GM03348 (cell line): ENCODE measurements at places on chromosomes 1 and 21.

DNA sequence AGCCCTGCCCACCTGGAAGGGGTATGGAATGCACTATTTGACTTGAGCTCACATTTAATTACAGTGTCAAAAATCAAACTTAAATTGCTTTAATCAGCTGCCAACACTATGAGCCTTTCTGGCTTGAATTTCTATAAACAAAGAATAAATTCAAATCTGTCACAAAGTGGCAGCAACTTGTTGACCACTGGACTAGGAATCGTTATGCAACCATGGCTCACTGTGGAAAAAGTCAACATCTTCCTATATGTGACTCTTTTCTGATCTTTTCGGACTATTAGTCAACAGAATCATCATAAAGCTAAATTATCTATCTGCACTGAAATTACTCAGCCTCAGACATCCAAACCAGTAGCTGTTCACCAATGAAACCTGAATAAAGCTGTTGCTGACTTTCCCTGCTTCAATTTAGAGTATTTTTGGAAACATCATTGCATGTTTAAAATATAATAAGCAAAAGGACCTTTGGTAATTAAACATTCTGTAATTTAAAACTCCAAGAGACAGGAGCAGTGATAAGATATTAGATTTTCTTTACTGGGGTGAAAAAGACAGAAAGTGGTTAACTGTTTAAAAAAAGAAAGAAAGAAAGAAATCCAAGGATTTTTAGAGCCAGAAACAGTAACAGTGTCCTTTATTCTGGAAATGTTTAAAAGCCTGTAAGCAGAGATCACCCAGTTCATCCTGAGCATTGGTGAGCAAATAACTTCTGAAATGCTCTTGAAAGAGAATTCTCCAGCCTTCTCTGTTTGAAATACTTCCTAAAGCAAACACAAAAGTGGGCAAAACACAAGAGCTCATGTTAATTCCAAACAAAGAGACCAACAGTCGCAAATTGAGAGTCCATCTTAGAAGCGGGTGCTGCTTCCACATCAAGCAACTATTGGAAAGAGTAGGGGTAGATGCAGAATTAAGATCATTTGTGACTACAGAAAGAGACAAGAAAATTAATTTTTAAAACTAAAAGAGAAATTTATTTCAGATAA is 26.2 kb upstream of the ERG start:
- no peak for DNase-seq

GRCh38 chr1:4149831-4150230 is 249.8 kb upstream of the C1orf174 start:
- no peak for DNase-seq

DNA sequence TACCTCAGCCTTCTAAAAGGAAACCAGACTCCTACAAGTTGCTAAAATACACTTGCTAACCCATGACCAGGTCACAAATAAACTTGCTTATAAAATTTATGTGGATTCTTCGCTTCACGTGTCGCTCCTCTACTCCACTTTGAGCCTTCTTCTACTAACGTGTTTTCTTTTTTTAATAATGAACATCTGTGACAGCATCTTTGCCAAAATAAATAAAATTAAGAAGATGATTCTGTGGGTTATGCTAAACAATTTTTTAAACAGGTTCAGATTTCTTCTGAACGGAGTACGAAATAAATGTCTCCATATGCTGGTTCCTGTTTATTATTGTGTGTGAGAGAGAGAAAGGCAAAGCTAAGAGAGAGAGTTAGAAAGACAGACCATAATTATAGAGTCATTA is 735.8 kb downstream of the LTN1 start:
- no peak for DNase-seq

- DNase-seq, result no peak
Measured at GRCh38 chr1:112817555-112818373, 102.6 kb upstream of the PPM1J start.

DNA sequence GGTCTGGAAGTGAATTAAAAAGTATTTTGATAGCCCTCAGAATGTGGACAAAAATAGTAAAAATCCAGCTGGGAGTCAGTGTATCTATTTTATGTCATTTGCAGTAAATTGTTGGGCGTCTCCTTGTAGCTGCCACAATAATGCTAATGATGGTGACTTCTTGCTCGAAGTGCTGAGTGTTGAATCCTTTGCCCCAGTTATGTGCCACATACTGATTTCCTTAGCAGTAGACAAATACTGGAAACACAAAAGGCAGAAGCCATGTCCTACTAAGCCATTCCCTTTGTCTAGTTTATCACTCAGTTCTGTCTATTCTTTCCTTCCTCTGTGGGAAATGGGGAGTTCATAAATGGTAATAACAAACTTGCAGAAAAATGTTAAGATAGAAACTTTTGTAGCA is 70.7 kb upstream of the CXADR start:
- no peak for DNase-seq

DNA sequence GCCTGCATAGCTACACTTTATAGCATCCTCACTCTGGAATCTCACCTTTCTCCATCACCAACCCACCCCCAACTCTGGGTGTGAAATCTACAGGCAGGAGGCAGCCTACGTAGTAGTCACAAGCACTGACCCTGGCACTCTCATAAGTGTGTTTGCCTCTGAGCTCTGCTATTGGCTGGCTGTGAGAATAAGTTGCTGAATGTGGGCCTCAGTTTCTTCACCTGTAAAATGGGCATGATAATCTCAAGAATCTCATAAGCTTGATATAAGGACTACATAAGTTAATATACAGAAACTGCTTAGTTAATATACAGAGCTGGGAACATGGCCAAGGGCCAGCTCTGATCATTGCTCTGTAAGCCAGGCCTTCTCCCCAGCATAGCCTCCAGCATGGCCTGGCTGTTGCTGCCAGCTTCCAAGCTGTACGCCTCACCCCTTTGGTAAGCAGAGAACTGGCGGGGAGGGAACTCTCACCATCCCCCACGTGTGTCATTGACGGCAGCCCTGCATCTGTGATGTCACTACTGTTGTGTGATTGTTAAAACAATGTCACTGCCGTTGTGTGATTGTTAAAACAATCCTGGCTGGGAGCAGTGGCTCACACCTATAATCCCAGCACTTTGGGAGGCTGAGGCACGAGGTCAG is 53.3 kb downstream of the SYF2 start:
- DNase-seq, result no peak

GRCh38 chr1:221994939-221995338 is 253.1 kb upstream of the DUSP10 start:
- peak; percentile 57 for DNase-seq

GRCh38 chr1:183416850-183417771 is 1.1 kb downstream of the NMNAT2 start:
- DNase-seq, result peak; percentile 82

GRCh38 chr1:13956393-13956792 is 256.4 kb downstream of the PRDM2 start:
- no peak for DNase-seq

GRCh38 chr1:2948001-2948750 is 73.1 kb upstream of the ACTRT2 start:
- no peak for DNase-seq

- peak; percentile 16 for DNase-seq
Measured at GRCh38 chr1:245156736-245157505, 2.1 kb downstream of the KIF26B start.

DNA sequence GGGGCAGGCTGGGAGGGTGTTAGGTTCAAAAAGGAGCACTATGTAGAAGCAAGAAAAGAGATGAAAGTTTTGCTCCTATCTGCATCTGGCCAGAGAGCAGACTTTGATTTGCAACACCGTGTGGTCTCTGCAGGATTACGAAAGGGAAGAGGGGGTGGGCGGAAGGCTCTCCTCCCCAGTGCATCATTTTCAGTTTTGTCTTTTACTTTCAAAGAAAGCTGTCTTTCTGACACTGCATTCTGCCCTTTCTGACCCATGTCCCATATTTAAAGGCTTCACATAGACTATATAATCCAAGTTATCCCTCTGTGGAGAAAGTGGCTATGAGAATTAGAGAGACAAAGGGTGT is 126.5 kb downstream of the RHOU start:
- no peak for DNase-seq

DNA sequence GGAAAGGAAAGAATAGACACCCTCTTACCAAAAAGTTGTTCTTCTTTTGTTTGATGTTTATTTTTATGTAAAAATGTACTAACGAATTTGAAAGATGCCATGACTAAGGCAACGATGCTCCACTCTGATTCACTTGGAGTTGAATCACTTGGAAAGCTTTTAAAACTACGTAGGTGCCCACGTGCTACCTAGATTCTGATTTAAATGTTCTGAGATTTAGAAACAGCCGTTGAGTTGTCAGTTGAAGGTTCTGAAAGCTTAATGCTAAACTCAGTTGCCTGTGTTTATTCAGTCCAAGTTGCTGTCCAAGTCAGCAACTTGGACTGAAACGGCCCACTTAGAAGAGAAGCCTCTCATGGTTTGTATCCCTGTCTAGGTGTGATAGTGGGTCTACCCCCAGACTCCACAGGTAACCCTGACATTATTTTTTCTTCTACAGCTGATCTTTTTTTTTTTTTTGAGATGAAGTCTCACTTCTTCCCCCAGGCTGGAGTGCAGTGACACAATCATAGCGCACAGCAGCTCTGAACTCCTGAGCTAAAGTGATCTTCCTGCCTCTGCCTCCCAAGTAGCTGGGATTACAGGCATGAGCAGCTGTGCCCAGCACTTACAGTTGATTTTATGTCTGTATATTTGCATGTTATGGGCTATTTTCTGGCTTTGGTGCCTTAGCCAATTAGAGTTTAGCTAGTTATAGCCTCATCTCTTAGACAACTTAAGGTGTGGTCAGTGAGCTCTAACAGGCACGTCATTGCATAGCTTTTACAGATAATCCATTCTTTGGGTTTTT is 1.4 kb upstream of the VAMP4 start:
- DNase-seq, result peak; percentile 52

- DNase-seq, result no peak
Measured at GRCh38 chr1:118589238-118589846, 398.8 kb downstream of the TBX15 start.

- DNase-seq, result no peak
Measured at GRCh38 chr1:43359696-43360095, 915 bp downstream of the CDC20 start.

- no peak for DNase-seq
Measured at GRCh38 chr1:21319447-21320407, 29.5 kb upstream of the ECE1 start.

DNA sequence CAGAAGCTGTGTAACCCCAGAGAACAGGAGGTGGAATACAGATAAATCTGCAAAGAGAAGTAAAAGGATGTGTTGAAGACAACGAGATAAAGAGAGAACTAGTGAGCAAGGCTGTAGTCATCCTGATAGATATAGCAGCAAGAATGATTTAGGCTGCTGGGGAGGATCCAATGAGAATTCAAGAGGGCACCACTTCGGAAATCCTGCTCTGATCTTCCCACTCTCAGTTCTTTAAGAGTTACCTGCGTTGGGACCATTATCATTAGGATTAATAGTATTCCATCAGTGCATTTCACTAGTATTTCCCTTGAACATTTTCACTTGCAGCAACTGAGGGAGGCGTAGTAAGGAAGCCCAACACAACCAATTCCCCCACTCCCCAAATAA is at the start of gene BRINP3:
Gene BRINP3, minus strand, starts transcription at position 103 of the 387 bp plus-strand sequence.
- DNase-seq, result no peak

- no peak for DNase-seq
Measured at GRCh38 chr21:40636026-40636425, 210.9 kb downstream of the DSCAM start.

GRCh38 chr1:178461104-178461503 is 35.7 kb downstream of the CLEC20A start:
- DNase-seq, result no peak

GRCh38 chr1:23543707-23544443 is 12.8 kb upstream of the E2F2 start:
- no peak for DNase-seq

GRCh38 chr1:63318201-63318979 is 4.0 kb upstream of the FOXD3 start:
- no peak for DNase-seq

DNA sequence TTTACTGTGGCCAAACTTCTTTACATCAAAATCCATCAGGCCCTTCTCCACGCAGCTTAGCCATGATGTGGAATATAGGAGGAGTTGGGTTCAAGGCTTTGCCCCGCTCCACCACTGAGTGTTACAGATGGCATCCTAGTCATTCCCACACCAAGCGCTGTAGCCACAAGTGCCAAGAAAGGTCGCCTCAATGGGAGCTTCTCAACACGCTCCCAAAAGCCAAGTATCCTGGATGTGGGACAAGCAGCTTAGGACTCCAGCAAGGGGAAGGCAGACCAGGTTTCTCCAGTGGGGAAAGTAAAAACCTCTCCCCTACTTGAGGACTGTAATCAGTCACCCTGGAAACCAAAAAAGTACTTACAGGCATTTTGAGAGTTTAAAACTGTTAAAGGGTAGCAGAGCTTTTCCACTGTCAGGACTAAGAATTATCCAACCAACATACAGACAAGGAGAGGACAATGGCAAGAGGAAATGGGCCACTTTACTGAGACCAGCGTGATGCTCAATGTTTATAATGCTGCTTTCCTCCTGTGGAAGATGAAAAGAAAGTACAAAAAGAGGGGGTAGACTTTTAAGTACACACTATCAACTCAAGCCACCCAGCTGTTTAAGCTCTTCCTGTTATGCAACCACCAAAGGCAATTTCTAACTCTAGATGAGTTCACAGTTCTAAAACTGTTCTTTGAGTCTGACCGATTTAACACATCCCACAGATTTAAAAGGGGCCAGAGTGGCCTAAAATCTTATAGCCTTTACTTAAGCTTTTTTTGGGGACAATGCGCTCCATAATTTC is 120.7 kb upstream of the KRTAP19-8 start:
- no peak for DNase-seq

- DNase-seq, result no peak
Measured at GRCh38 chr1:30969903-30970302, 61.3 kb upstream of the SDC3 start.

GRCh38 chr1:210377731-210378333 is 49.1 kb downstream of the HHAT start:
- peak; percentile 64 for DNase-seq

DNA sequence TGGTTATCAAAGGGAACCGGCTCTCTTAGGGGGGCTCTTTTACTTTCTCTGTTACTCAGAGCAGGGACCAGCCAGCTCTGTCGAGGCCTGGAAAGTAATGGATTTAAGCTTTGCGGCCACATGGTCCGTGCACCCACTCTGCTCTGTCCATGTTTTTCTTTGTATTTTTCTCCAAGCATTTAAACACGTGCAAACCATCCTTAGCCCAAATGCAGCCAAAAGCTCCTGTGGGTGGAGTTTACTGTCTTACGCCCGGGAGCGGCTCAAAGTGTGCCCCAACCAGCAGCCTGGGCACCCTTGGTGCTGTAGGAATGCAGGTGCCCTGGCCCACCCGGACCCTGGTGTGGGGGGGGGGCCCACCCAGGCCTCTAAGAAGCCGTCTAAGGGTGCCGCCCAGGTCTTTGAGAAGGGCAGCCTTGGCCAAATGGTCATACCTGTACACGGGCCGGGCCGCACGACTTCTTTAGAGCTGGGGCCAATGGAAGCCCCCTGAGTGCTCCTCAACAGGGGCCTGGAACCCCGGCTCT is 29.2 kb upstream of the POFUT2 start:
- no peak for DNase-seq

- DNase-seq, result peak; percentile 9
Measured at GRCh38 chr1:247241691-247242090, 14.2 kb upstream of the VN1R5 start.
